ENCODE measurements at places on chromosomes 2 and 18. TPM values are rescaled to one million over a fixed set of nuclear protein-coding genes. Genes with fewer than 3 reads are reported as not detected.

DNA sequence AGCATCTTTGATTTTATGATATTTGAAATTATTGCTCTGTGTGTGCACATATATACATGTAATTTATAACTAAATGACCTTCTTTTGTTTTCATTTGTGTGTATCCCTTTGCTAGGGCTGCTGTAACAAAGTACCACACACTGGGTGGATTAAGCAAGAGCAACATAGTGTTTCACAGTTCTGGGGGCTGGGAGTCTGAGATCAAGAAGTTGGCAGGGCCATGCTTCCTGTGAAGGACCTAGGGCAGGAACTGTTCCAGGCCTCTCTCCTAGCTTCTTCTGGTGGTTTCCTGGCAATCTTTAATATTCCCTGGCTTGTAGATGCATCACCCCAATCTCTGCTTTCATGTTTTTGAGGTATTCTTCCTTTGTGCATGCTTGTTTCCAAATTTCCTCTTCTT is 1043.9 kb downstream of the TSN start:
- H3K27me3 ChIP-seq, result no peaks in the 10 kb centered on the region
- H3K4me3 ChIP-seq, result no peak overlapping the region
- H3K27ac ChIP-seq, result no peak overlapping the region
- no peak for DNase-seq
- no peaks in the 10 kb centered on the region for H3K4me1 ChIP-seq

The VAMP5 gene
- 1.1 TPM for total RNA-seq

GRCh38 chr2:60532421-60532820 is 21.0 kb downstream of the BCL11A start:
- no peak overlapping the region for H3K27ac ChIP-seq
- H3K4me3 ChIP-seq, result no peak overlapping the region
- no peak for DNase-seq
- H3K27me3 ChIP-seq, result peaks cover 29% of the 10 kb centered on the region
- H3K36me3 ChIP-seq, result no peaks in the 10 kb centered on the region
- H3K4me1 ChIP-seq, result no peaks in the 10 kb centered on the region

The CCDC178 gene
- not detected for total RNA-seq

- no peak for DNase-seq
- H3K4me3 ChIP-seq, result no peak overlapping the region
- H3K27ac ChIP-seq, result no peak overlapping the region
- H3K4me1 ChIP-seq, result no peaks in the 10 kb centered on the region
These were observed 55.2 kb downstream of the TTC21B start for GRCh38 chr2:165898381-165898780.

DNA sequence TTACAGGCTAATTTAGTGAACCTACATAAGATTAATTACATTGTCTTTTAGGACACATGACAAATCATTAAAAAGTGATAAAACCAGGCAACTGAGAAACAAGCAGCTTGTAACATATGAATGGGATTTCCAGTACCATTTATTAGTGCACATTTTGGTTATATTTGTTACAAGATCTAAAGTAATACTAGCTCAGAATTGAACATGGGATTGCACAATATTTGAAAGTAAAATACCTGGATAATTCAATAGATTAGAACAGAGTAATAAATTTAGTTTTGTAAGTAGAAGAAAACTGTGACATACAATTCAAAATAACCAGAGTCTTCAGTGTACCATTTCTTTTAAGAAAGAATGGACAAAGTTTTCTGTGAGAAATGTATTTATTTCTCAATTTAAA is 1400.7 kb upstream of the ACVR2A start:
- H3K27me3 ChIP-seq, result no peaks in the 10 kb centered on the region
- no peak for DNase-seq
- H3K27ac ChIP-seq, result no peak overlapping the region
- H3K36me3 ChIP-seq, result no peaks in the 10 kb centered on the region

GRCh38 chr18:71293322-71293721 is 1004.5 kb downstream of the SOCS6 start:
- no peaks in the 10 kb centered on the region for H3K36me3 ChIP-seq
- H3K4me1 ChIP-seq, result no peaks in the 10 kb centered on the region
- H3K4me3 ChIP-seq, result no peak overlapping the region
- H3K27me3 ChIP-seq, result no peaks in the 10 kb centered on the region

- no peaks in the 10 kb centered on the region for H3K27me3 ChIP-seq
- no peak overlapping the region for H3K4me3 ChIP-seq
- no peak overlapping the region for H3K27ac ChIP-seq
- no peak for DNase-seq
- no peaks in the 10 kb centered on the region for H3K36me3 ChIP-seq
- no peaks in the 10 kb centered on the region for H3K4me1 ChIP-seq
These were observed 20.3 kb downstream of the MTERF4 start for GRCh38 chr2:241081643-241082340.

GRCh38 chr18:9987931-9988330 is 74.1 kb downstream of the VAPA start:
- no peak for DNase-seq
- H3K4me1 ChIP-seq, result peaks cover 6% of the 10 kb centered on the region
- no peaks in the 10 kb centered on the region for H3K36me3 ChIP-seq
- no peak overlapping the region for H3K27ac ChIP-seq

Data from K562 (cell line).